ENCODE measurements at places on chromosomes 6 and 20.

DNA sequence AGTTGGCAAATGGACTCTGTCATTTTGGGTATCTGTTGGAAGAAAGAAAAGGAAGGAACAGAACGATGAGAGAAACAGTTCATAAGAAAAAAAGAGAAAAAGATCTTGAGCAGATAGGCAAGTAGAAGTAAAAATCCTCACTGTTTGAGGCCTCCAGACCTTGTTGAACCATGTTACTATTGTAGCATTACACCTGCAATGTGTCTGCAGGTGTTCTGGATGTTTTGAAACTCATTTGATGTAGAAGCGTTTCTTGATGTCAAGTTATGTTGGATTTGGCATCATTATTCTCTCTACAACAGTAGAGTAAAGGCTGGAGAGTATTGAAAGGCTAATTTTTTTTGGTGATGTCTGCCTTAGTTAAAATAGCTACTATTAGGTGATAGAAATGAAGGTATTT, 108.7 kb downstream of the CARMIL1 start:
- DNase-seq = no peak

DNA sequence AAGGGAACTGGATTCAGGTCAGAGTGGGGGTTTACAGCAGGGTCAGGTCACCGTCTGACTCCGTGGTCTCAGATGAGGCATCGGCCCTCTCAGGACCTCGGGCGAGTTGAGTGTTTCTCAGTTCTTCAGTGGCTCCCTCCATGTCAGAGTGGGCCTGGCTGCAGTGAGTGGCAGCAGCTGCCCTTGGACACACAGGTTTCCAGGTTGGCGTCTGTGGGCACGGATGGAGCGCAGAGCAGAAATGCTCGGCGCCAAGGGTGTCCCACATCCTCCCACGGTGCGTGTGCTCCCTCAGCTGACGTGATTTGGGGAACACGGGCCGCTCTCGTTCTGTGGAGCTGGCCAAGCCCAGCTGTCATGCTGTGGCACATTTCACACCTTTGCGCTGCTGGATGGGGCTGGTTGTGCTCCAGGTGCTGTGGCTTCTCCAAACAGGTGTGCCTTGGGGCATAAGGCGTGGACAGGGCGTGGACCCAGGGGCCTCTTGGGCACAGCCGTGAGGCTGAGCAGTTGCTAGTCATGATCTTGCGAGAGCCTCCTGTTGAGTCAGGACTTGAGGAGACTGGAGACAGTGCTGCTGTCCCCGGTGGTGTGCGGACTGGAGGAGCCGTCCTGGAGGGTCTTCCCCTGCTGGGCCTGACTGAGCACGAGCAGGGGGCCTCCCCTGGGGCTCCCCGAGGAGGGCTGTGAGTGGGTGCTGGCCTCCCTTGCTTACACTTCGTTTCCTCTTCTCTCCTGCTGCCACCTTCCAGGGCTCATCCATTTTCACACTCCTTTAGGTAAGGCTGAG, 9.5 kb upstream of the DNAJC5 start:
- no peak for DNase-seq

- no peak for DNase-seq
Observed at GRCh38 chr6:83517500-83517899, 5.2 kb downstream of the PRSS35 start.

- DNase-seq = no peak
Observed at GRCh38 chr20:45329497-45330319, 18.5 kb downstream of the SDC4 start.

DNA sequence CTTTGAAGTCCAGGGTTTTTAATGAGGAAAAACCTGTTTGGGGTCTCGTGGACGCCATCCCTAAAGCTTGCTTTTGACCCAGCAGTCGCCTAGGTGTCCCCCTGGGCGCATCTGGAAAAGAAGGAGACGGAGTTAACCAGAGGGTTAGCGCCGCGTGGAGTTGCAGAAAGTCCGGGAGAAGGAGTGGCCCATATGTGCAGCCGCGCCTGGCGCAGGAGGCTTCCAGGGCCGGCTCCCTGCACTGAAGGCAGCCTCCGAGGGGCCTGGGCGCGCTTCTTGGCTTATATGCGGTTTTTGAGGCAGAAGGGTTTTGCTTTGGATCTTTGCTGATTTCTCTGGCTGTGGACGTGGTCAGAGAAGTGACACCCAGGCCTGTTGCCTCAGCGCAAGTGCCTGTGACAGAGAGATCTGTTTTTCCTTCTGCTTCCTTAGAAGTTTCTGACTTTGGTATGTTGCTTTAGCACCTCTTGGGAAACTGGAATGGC, 987 bp downstream of the TMEM181 start:
- no peak for DNase-seq

- no peak for DNase-seq
Observed at GRCh38 chr6:113073611-113074191, 726.6 kb downstream of the RFPL4B start.

DNA sequence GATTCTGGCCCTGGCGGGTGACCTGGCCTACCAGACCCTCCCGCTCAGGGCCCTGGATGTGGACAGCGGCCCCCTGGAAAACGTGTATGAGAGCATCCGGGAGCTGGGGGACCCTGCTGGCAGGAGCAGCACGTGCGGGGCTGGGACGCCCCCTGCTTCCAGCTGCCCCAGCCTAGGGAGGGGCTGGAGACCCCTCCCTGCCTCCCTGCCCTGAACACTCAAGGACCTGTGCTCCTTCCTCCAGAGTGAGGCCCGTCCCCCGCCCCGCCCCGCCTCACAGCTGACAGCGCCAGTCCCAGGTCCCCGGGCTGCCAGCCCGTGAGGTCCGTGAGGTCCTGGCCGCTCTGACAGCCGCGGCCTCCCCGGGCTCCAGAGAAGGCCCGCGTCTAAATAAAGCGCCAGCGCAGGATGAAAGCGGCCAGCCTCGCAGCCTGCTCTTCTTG, 868 bp upstream of the SLC2A4RG start:
- DNase-seq = peak; percentile 83

DNA sequence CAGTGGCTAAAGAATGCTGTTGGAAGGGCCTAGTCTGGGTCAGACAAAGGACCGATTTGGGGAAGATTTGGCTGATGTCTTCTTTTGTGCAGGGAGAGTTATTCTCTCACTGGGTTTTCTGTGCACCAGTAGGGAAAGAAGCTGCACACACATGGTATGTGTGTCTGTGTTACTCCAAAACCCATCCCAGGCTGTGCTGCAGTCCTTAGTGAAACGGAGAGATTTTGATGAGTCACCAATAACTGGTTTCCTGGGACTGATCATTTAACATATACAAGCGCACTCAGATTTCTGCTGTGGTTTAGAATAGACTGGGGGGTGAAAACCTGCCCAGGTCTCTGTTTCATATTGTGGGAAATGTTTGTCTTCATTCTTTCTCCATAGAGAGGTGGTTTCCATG, 1049.8 kb downstream of the KIF16B start:
- DNase-seq = no peak

GRCh38 chr6:5516036-5516435, 254.7 kb downstream of the FARS2 start:
- no peak for DNase-seq

DNA sequence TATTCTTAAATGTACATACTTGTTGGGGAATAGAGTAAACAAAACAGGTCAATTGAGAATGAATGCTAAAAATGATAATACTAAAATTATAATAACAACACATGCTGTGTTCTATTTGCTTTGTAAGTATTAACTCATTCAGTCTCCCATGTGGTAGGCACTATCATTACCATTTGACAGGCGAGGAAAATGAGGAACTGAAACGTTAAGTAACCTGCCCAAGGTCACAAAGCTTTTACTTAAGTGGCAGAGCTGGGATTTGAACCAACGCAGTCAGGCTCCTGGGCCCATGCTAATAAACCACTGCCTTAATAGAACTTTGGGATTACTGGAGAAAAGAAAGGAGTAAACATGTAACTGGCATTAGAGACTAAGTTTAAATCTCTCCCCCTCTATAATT, 3.8 kb downstream of the NSFL1C start:
- DNase-seq = no peak

GRCh38 chr6:125812394-125813292, 21.9 kb downstream of the NCOA7 start:
- no peak for DNase-seq

Data from ecto neural progenitor cell (in vitro differentiated cells).